ENCODE measurements at places on chromosomes 6 and 20.

DNA sequence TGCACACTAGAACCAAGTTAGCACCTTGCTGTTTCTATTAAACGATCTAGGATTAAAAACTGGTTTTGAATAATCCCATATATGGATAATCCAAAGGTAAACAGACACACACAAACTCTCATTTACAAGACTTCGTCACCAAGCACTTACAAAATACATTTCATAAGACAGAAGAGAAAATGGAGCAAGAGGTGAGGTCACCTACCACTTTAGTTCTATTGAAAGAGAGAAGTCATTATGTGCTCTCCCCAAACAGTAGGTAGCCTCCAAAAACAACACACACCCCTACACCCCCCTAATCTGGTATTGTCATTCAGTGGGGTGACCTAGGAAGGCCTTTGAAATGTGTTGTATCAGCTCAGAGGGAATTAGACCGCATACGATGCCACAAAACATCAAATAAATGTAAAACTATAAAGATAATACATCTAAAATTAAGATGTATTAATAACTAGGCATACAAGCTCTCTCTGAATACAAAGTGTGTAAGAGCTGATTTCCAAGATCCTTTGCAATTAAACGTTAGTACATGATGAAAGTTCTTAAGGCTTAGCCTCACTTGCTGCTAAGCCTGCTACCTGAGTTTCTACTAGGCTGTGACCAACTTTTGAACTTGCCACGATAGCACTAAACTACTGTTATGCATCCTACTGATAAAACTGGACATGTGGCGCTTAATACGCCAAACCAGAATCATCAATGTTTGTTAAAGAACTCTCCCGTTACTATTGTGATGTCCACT is 1.6 kb downstream of the SRPK1 start:
- no peak for DNase-seq

- DNase-seq, result no peak
Observed at GRCh38 chr6:161828355-161828754, 554.5 kb upstream of the AGPAT4 start.

DNA sequence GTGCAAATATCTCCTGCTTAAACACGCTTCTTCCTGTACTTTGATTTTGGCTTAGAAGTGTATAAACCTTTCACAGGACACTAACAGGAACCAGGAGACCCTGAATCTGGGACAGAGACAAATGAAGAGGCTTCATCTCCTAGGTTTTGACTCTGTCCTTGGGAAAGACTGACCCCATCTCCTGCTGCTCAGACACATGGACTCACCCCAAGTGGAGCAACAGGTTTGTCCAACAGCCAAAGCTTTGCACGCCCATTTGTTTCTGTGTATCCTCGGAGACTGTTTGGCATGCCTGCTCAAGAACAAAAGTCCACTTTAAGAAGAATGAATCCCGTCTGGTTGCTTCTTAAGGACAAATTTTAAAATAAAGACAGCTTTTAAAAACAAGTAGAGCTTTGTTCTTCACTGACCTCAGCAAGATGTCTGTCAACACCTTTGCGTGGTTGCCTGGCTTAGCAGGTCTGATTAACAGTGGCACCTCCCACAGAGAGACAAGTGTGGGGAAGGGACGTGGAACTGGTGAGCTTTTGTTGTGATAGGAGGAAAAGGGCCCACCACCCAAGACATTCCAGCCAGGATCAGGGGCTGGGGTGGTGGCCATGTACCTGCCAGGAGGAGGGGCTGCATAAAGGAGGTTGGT is 202.6 kb downstream of the SOD2 start:
- peak; percentile 24 for DNase-seq

GRCh38 chr6:126027601-126028000 is 41.3 kb downstream of the TRMT11 start:
- no peak for DNase-seq

GRCh38 chr6:35259948-35260590 is 534 bp downstream of the ZNF76 start:
- peak; percentile 45 for DNase-seq

All from COLO829 (cell line).